ENCODE measurements at places on chromosomes 1 and 21.

GRCh38 chr1:72431810-72432209, 149.5 kb upstream of the NEGR1 start:
- DNase-seq, result no peak

GRCh38 chr21:29287383-29287782, 11.3 kb upstream of the BACH1 start:
- DNase-seq, result no peak

- no peak for DNase-seq
Measured at GRCh38 chr1:71788113-71788512, 494.2 kb downstream of the NEGR1 start.

- no peak for DNase-seq
Measured at GRCh38 chr21:34612557-34612956, 2.4 kb downstream of the RCAN1 start.

GRCh38 chr1:110215621-110216515, 5.8 kb downstream of the KCNC4 start:
- DNase-seq, result no peak

DNA sequence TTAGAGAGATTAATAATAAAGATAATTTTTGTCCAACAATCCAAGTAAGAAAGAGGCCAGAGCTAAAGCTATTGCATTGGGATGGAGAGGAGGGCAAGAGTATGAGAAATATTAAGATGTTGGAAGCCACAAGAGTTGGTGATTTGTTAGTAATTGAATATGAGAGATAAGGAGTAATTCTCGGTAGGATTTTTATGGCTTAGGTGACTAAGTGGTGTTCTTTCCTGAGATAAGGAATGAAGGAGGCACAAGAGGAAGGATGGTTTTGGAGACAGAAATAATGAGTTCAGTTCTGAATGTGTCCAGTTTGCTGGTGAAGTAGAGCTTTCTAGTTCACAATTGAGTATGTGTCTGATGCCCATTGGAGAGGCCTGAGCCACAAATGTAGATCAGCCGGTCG, 9.4 kb downstream of the TRMT13 start:
- no peak for DNase-seq

GRCh38 chr1:241024834-241025233, 332.2 kb downstream of the RGS7 start:
- DNase-seq, result no peak

DNA sequence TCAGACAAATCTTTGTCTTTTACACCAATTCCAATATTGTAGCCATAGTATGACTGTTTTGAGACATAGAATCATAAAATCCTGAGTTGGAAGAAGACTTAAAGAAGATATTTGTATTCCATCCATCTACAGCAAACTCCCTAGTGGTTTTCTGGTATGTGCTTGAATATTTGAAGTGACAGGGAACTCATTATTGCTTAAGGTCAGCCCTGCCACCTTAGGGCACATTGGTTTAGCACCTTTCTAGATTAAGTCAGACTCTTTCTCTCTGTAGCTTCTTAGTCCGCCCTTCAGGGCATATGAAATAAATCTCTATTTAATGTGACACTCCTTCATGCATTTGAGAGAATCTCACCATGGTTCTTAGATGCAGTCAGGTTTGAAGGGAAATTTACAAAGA, 49.8 kb downstream of the PTGER3 start:
- DNase-seq, result no peak

GRCh38 chr1:8911416-8912309, 33.2 kb upstream of the ENO1 start:
- DNase-seq, result no peak

GRCh38 chr1:28301368-28302174, 27.3 kb upstream of the MED18 start:
- DNase-seq, result no peak

DNA sequence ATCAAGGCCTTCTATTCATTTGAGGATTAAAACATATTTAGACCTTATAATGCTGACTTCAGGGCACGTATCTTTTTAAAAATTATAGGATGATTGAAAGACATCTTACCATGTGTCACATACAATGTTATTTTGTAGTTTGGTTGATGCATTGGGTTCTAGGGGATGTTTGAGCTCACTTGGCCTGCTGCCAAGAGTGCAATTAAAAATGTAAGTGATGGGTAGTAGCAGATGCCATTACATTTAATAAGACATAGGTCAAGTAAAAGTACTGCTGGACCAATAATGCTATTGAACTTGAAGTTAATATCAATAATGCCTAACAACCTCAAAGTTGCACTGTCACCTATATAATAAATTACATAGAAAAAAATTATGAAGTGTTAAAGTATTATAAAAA, 616.5 kb upstream of the RGS18 start:
- no peak for DNase-seq

- DNase-seq, result no peak
Measured at GRCh38 chr21:31316488-31317169, 27.4 kb downstream of the TIAM1 start.

DNA sequence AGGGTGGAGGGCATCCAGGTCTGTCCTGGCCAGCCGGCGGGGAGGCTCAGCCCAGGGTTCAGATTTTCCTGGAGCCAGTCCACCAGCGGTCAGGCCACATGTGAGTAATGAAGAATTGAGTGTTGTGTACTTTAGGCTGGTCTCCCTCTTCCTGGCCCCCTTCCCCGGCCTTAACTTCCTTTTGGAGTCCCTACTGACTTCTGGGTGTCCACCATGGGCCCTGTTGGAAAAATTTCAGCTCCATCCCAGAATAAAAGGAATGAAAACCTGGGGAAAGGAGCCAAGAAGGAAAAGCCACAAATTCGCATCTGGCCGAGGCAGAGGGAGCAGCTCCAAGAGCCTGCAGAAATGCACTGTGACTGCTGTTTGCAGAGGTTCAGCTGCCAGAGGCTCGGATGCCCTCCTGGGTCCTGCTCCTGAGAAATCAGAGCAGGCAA, 35.5 kb upstream of the HHAT start:
- no peak for DNase-seq

- DNase-seq, result no peak
Measured at GRCh38 chr1:8165595-8166360, 139.7 kb upstream of the ERRFI1 start.

DNA sequence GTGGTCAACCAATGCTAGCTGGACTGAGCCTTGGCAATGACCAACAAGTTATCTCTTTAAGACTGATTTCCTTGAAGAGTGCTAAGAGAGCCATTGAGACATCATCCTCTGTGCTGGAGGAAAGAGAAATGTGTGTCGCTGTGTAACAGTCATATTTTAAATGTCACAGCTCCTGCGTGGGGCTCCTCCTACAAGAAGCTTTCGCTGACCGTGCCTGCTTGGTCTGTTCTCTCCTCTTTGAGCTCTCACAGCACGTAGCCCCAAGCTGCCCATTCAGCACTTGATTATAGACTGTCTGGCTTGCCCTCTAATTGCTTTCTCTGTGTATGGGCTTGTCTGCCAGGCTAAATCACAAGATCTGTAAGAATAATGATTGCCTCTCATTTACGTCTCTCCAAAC, 221.3 kb downstream of the FOXD2 start:
- no peak for DNase-seq

DNA sequence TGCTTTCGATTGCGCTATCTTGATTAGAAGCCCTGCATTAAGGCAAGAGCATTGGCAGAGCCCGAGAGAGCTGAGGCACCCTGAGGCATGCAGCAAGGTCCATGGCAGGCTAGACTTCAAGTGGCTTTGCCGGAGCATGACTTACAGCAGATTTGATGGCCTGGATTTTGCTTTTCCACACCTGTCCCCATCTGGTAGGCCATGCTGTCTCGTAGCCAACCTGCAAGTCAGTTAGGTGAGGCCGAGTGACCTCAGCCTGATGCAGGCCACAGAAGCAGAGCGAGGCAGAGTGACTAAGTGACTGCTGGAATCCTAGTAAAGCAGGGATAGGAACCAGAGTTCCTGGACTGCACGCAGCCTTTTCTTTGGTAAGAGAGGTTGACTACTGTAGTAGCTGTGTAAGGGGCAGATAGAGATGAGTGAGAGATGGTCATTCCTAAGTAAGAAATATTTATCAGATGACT, 148.9 kb downstream of the PBX1 start:
- no peak for DNase-seq

GRCh38 chr1:223140611-223141405, 2.2 kb downstream of the TLR5 start:
- no peak for DNase-seq

GRCh38 chr1:234400773-234401172, 27.5 kb downstream of the COA6 start:
- no peak for DNase-seq

- DNase-seq, result no peak
Measured at GRCh38 chr1:118381197-118381869, 196.3 kb upstream of the SPAG17 start.

DNA sequence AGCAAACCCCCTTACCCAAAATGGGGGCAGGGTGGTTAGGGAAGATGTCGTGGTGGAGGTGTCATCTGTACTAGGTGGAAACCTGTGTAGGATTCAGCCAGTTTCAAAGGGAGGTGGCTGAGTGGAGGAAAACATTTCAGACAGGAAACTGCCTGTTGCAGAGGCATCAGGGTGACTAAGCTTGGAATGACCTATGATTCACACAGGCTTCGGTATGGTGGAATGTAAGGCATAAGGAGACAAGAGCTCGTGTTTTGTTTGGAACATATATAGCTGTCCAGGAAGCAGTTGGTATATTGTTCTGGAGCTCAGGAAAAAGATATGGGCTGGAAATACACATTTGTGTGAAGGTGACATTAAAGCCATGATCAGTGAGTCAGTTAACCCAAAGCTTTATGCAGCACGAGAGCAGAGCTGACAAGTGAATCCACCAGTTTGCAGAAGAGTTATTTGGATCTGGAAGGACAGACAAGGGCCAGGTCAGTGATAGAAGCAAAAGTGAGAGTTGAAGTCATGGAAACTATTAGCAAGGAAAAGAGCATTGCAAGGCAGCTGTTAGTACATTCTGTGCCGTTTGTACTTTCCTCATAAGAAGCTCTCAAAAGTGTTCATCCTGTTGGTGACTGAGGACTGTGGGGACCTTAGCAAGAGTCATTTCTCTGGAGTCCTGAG, 12.2 kb downstream of the UTP25 start:
- DNase-seq, result peak; percentile 10

DNA sequence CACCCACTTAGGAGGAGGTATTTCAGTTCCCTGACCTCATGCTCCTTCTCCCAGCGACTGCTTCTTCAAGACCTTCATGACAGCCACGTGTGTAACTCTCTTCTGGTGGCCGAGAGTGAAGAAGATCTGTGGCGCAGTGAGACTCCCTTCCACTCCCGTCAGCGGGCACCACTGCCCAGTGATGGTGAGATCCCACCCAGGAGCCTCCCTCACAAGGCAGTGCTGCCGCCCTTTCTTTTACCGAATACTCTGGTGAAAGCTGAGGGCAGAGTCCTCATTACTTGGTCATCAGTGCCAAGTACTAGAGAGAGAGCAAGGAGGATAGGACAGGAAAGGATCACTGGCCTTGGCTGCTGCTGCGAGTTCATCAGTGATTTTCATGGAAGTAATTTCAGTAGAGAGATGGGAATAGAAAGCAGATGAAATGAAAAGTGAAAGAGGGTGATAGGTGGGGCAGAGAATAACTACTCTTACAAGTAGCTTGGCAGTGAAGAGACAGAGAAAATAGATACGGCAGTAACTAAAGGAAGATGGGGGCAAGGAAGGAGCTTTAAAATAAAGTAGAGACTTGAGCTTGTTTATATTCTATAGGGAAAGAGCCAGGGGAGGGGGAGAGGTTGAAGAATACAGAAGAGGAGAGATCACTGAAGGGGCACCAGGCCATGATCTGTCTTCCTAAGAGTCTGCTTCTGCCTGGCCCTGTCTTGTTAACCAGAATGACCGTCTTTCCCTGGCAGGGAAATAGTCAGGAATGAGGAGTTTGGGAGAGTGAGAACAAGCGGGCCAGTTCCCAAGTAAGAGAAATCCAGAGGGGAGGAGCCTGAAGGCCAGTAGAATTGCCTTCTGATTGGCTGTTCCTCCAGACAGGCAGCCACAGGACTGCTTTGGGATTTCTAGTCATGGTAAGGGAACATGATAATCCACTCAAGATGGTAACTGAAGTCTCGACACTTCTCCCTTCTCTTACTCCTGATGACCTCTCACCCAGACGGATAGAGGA, 18.3 kb downstream of the HYI start:
- no peak for DNase-seq

- no peak for DNase-seq
Measured at GRCh38 chr21:33761441-33762036, 119.2 kb downstream of the ITSN1 start.

DNA sequence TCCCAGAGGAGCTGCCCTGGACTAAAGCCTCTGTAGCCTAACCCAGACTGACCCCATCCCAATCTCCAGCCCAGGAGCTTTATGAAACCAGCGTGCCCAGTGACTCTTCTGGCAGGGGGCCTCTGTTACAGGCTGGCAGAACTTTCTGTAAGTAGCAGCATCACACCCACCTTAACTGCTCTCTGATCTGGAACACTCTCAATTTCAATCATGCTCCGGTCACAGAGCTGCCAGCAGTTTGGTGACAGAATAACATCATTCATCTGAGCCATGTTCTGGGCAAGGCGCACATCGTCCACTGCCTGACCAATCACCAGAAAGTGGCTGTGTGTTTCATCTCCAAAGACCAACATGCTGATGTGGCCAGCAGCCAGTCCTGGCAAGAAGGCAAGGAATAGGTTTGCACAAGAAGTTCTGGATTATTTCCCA, 14.7 kb downstream of the ADCY10 start:
- no peak for DNase-seq

GRCh38 chr1:47647327-47647845, 209.5 kb downstream of the FOXD2 start:
- DNase-seq, result no peak

DNA sequence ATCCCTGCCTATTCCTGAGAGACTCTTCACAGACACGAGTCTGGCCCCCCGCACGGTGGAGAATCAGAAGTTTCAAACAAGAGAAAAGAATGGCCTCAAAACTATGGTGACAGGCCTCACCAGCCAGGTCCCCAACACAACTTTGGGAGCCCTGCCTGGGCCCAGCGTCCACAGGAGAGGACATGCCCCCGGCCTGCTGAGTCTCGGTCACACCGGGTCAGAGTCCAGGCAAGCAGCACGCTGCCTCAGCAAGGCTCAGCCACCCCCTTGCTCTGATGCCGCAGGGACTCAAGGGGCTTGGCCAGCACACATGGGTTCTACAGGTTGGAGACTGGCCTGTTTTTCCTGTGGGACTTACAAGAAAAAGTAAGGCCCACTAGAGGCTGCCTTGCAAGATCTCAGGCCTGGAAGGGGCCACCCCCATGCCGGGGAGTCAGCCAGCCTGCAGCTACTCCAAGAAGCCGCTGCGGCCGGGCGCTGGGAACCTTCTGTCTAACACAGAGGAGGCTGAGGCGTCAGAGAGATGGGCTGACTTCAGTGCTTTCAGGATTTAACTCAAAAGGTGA, 116.8 kb downstream of the NPHP4 start:
- no peak for DNase-seq

Measured in activated CD4-positive, alpha-beta T cell treated with anti-CD3 and anti-CD28 coated beads, Interleukin-2, amount 50 U/mL, for 4 hours (primary cell).